ENCODE measurements at places on chromosomes 5 and 9.
A peak's percentile ranks its signal among the peaks of the same experiment; 100 is the strongest.

GRCh38 chr9:76591256-76591950 is 132.4 kb downstream of the GCNT1 start:
- no peak for DNase-seq

- no peak for DNase-seq
Observed at GRCh38 chr5:77304388-77304787, 93.9 kb downstream of the PDE8B start.

- no peak for DNase-seq
Observed at GRCh38 chr5:103433211-103433610, 129.4 kb downstream of the NUDT12 start.

DNA sequence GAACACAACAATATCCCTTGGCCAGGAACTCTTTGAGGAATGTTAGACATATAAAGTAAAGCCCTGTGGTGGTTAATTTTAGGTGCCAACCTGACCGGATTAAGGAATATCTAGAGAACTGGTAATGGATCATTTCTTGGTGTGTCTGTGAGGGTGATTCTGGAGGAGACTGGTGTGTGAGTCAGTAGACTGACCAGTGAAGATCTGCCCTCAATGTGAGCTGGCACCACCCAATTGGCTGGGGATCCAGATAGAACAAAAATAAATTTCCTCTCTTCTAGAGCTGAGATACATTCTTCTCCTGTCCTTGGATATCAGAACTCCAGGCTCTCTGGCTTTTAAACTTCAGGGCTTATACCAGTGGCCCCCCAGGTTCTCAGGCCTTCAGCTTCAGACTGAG is 56.2 kb upstream of the TNPO1 start:
- DNase-seq: no peak

- no peak for DNase-seq
Observed at GRCh38 chr5:40554813-40555212, 124.9 kb upstream of the PTGER4 start.

- DNase-seq: peak; percentile 59
Observed at GRCh38 chr9:136799854-136800657, 3.9 kb downstream of the CCDC183 start.
